Stimulated activated CD8-positive, alpha-beta memory T cell treated with anti-CD3 and anti-CD28 coated beads, Interleukin-4, amount 100 ng/mL, for 1 hour (primary cell): ENCODE measurements at places on chromosomes 16 and 17.

DNA sequence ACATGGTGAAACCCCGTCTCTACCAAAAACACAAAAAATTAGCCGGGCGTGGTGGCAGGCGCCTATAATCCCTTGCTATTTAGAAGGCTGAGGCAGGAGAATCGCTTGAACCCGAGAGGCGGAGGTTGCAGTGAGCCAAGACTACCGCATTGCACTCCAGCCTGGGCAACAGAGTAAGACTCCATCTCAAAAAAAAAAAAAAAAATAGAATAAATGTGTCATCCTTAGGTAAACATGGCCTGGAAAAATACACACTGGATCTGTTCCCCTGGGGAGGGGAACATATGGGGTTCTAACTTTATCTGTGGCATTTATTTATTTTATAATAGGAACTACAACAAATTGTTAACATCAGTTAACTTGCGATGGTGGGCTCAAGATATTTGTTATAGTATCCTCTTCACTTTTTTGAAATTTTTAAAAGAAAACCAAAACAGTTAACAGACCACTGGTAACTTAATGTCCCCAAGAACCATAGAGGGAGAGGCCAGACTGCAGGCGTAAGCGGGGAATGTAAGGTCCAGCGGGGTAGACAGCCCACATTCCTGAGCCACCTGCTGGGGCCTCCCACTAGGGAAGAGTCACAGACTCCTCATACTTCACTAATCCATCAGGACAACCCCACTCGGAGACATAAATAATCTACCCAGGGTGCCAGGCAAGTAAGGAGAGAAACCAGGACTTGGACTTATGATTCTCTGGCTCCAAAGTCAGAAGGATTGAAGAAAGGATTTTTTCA lies 12.5 kb upstream of the TXNDC11 start:
- no peak for DNase-seq

- DNase-seq, result no peak
Observed at GRCh38 chr17:40097931-40098845, 2.2 kb downstream of the NR1D1 start.

DNA sequence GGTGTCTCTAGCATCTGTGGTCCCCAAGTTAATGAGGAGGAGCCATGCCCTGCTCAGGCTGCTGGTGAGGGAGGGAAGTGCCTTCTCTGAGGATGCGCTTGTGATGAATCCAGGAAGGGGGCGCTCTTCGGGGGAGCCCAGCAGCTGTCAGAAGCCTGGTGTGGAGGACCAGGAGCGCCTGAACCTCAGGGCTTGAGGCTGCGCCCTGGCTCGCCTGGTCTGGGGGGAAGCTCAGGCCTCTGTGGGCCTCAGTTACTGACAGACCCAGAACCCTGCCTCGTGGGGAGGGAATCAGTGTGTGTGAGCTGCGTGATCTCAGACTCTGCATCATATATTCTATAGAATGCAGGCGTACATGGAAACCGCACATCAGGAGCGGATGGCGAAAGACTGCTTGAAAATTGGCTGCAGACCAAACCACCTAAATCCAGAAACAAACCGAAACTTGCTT lies 126.1 kb downstream of the SEC14L1 start:
- DNase-seq, result no peak

GRCh38 chr16:87324411-87325275 lies 7.5 kb upstream of the C16orf95 start:
- DNase-seq, result no peak

DNA sequence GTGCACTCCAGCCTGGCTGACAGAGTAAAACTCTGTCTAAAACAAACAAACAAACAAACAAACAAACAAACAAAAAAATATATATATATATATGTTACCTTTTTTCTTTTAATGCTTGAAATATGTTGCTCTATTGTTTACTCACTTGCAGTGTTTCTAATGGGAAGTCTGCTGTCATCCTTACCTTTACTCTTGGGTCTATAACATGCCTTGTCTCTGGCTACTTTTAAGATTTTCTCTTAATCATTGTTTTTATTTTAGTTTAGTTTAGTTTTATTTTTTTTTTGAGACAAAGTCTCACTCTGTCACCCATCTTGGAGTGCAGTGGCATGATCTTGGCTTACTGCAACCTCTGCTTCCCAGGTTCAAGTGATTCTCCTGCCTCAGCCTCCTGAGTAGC lies 16.1 kb upstream of the TNRC6A start:
- no peak for DNase-seq

DNA sequence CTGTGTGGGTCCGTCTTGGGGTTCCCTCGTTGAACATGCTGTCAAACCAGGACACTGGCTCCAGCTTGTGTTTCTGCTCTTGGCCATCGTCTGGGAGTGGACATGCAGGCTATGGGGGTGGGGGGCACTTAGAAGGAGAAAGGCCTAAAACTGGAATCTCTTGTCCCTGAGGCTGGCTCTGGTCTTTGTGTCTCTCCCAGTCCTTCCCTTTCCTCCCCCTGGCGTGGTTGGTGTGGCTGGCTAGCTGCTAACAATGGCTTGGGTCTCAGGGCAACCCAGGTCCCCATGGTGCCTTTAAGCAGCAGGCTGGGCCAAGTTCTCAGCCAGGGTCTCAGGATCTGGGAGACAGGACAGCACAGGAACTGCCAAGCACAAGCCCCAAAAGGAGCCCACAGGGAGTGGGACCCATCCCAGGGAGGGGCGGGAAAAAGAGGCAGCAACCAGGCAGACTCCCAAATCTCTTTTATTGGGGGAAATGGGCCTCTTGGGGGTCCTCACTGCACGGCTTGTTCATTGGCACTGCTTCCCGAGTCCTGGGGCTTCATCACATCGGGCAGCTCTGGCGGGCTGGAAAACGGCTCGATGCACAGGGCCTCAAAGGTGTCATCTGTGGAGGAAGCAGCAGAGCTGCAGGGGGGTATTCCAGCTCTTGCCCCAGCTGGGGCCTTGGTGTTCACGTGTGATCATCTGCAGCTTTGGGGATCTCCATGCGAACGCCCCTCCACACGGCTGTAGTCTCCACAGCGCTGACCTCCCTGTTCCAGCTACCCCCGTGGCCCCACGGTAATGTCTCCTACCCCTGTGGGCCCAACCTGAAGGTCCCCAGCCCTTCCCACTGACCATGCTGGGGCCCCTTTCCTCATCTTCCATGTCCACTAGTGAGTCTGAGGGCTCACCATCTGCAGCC lies 5.3 kb downstream of the ELOB start:
- DNase-seq, result no peak

- no peak for DNase-seq
Observed at GRCh38 chr17:63954402-63955063, 18.2 kb downstream of the SCN4A start.

DNA sequence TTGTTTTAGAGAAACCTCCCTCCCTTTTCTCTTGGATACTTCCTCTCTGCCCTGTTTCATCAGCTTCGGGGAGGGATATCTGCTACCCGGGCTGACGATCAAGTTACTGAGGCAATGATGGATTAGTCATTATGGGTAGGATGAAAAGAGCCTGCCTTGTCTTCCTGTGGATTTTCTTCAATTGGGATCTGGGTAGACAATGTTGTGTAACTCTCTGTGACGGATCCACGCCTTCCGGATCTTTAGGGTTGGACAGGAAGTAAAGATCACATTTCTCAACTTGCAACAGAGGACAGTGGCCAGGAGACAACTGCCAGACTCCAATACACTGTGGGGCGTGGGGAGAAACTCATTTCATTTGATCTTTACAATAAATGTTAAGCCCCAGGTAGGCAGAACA lies 11.3 kb upstream of the CHST6 start:
- no peak for DNase-seq

DNA sequence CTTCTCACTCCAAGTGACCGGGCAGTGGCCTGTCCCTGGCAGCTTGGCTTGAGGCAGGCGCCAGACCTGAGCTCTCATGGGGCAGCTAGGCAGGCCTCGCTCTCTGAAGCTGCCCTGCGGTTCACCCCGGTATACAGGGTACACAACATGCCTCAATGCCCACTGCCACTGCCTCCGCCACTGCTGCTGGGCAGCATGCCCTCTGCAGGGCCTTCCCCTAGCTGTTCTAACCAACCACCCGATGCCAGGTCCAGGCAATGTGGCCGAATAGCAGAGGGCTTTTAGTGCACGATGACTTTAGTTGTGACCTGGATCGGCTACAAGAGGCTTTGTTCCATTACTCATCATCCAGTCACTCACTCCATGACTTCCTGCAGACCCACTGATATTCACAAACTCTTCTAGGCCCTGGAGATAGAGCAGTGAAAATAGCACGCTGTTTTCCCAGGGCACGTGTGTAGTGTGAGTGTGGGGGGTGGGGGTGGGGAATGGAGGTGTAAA lies 19.7 kb downstream of the CDC42EP4 start:
- no peak for DNase-seq

DNA sequence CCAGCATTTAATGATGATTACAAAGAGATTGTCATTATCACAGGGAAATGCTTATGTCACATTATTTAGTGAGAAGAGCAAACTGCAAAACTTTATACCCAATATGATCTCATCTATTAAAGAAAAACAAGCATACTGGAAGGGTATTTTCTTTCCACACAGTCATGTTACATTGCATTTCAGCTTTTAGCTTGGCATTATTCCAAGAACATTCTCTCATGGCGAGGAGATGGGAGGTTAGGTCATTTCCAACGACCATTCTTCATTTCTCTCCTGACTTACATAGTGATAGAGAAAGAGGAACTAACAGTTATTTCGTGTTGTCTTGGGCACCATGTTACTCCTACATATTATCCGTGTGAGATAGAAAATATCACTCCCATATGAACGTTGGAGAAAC lies 309.4 kb upstream of the XYLT1 start:
- DNase-seq, result no peak

GRCh38 chr17:2136241-2136640 lies 81.3 kb downstream of the HIC1 start:
- no peak for DNase-seq

- DNase-seq, result no peak
Observed at GRCh38 chr17:3959295-3959899, 4.8 kb downstream of the ATP2A3 start.

GRCh38 chr17:35616536-35616935 lies 29.4 kb downstream of the AP2B1 start:
- DNase-seq, result no peak

DNA sequence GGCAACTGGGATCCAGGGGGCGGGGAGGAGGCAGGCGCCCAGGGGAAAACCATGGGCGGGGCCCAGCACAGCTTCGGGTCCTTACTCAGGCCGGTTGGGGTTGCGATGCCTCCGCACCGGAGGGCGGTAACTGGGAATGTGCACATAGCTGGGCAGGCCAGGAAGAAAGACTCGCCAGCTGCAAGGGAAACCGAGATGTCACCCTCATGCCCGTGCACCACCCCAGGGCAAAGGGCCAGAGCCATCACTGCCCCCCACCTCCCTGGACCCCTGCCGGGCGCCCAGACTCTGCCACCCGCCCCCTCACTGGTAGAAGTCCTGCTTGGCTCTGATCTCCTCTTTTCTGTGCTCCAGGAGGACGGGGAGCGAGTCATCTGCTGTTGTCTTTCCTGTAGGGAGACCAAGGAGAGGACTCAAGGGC lies 6.7 kb downstream of the ALOX12B start:
- DNase-seq, result no peak

DNA sequence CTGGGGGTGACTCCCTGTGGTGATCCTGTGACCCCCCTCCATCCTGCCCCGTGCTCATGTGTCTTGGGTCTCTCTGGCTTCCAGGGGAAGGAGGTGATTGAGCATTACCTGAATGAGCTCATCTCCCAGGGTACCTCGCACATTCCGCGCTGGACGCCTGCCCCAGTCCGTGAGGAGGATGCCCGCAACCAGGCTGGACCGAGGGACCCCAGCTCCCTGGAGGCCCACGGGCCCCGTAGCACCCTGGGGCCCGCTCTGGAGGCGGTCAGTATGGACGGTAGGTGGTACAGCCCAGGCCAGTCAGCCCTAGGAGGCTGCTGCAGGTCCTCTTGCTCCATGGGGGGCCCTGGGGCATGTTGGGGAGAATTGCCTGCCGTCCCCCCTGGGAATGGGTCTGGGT lies 33.6 kb downstream of the SEC14L5 start:
- no peak for DNase-seq

DNA sequence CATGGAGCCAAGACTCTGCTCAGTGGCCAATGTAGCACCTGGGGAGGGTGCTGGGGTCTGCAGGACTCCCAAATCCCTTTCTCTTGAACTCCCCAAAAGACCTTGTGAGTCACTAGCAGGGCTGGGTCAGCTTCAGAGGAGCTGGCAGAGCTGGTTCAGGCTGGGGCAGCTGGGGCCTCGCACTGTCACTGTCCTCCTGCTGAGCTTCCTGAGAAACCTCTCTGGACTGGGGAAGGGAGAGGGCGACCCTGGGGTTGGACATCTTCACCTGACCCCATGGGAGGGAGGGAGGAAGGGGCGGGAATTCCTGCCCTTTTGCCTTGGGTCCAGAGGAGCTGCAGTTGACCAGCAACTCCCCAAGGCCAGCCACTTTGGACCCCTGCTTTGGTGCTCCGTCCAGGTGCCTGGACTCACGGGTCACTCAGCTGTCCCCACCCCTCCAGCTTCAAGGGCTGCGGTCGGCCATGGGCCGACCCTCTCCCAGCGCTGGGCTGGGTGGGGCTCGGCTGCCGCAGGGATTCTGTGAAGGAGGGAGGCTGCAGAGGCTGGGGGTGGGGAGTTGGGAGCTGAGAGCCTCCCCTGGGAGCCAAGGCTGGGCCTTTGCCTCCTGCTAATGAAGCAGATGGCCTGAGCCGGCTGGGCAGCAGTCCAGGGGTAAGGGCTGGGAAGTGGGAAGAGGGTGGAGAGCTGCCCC lies 9.2 kb downstream of the FMNL1 start:
- DNase-seq, result no peak

GRCh38 chr16:8502446-8502845 lies 87.9 kb downstream of the TMEM114 start:
- DNase-seq, result no peak

DNA sequence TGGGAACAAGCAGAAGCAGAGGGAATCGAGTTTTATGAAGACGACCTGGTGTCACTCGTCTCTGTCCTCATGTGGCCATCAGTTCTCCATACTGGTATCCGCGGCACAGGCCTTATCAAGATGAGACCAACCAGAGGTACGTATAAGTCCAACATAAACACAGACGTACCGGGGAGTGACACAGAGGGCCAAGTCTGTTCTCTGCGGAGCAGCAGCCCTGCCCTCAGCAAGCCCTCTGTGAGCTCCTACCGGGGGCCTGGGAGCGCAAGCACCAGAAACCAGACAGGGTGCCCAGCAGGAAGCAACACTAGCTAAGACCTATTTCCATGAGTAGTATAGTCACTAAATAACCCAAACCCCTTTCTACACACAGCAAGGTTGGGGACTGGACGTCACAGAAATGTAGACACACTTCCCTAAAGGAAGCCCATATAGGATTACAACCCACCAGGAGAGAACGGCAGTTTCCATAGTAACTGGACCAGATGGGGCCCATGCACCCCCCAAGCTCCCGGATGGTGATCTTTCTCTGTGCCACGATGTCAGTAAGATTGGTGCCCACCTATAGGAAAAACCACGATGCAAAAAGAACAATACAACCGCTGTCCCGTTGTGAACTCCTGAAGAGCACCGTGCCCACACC lies 911 bp downstream of the ARL16 start:
- DNase-seq, result no peak

- no peak for DNase-seq
Observed at GRCh38 chr16:71198408-71198807, 32.1 kb downstream of the HYDIN start.

GRCh38 chr17:41869426-41869825 lies 4.2 kb upstream of the KLHL11 start:
- no peak for DNase-seq
